ENCODE measurements at places on chromosomes 16 and 17.

DNA sequence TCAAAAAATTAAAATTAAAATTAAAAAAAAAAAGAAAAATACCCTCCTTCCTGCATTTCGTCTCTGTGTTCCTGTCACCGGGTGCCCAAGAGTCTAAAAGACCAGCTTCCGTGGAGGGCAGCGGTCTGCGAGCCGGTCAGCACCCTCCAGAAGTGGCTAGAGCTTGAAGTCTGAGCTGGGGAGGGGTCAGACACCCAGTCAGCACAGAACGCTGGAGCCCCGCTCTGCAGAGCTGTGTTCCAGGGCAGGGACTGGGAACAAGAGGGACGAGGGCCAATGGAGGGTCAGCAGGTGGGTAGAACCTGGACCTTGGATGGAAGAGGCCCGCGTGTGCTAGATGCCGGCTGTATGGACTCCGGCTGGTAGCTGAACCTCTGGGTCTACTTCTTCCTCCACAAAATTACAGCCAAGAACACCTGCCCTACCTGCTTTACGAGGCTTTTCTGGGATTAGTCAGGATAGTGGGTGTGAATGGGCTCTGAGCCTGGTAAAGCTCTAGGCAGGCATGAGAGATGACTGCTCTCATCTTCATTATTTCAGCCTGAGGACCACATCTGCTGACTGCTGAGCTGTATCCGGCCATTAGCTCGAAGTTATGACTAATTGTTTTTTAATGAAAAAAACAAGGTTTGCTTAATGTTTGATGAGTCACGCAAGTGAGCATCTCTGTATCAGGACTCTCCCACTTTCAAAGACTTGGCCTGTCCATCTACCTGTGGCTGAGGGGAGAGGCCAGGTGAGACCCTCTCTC is 5.9 kb downstream of the TRPV1 start:
- DNase-seq, result no peak

DNA sequence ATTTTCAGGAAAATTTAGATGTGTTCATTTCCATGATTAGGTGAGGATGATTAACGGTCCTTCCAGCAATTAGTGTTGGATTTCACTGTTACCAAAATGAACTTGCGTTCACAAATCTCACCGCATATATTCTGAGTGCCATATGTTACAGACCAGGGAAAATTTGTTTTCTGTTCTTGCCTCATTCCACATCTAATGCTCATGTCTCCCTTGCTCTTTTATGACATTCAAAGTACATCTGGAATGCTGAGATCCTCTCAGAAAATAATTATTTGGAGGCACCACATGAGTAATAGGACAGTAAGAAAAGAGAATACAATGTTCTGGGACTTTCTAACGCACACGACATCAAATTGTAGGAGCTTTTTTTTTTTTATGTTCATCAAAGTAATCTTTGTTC is 406.5 kb downstream of the SHISA9 start:
- no peak for DNase-seq

DNA sequence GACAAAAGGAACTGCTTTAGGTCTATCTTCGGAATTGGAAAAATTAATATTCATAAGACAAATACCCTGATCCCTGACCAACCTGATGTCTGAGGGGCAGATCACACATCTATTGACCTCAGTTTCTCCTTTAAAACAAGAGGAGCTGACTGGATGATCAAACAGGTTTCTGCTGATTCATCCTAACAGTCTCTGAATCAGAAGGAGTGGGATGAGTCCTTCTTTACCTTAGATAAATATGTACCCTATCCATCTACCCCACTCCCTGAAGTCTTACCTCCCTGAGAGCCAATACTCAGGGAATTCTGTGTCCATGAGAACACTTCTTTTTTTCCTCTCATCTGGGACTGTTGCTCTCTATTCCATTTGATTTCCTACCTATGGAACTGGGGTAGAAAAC is 80.3 kb upstream of the CRHR1 start:
- DNase-seq, result no peak

DNA sequence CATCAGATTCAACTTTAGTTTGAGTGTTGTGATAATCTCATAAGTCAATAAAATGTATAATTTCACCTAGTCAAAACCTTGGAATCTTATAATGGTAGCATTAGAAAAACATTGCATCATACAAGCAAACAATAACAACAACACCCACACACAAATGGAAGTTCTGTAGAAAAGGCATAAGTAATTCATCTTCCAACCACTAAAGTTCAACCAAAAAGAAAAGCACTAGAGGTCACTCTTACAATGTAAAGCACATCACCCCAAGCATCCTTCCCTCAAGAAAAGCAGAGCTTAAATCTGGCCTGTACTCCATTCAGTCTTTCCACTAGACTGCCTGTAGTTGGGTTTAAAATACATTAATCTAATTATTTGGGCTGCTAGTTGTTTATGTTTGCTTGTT is 1.8 kb downstream of the CNTNAP4 start:
- DNase-seq, result no peak

GRCh38 chr17:49830605-49831004 is 17.3 kb downstream of the TAC4 start:
- DNase-seq, result no peak

DNA sequence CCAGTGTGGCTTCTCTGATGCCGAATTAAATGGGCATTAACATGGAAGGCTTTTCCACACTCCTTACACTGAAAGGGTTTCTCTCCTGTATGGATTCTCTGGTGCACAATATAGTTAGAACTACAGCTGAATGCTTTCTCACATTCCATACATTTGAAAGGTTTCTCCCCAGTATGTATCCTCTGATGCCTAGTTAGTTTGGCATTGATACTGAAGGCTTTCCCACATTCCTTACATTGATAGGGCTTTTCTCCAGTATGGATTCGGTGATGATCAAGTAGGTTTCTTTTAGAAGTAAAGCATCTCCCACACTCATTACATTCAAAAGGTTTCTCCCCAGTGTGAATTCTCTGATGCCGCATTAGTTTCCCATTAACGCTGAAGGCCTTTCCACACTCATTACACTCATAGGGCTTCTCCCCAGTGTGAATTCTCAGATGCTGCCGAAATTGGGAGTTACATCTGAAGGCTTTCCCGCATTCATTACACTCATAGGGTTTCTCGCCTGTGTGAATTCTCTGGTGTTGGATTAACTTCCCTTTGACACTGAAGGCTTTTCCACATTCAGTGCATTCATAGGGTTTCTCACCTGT is 6.5 kb upstream of the TLE7 start:
- DNase-seq, result no peak

DNA sequence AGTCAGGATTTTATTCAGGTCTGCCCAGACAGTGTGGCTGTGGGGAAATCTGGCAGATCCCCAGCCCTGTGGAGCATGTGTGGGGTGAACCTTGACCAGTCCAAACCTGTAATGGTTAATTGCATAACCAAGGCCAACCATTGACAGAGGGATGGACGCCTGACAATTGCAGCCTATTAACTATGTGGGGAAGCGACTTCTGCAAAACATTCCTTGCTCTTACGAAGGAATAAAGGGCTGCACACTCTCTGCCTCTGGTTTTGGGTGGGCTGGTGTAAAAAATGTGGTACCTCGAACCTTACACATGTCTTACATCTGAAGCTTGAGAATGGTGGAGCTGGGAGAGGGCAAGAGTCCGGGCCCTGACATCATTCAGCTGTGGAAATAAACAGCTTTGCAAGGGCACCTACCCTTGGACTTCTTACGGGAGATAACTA is 35.8 kb downstream of the MAF start:
- DNase-seq, result no peak

- DNase-seq, result no peak
These were observed 20.1 kb upstream of the SLC46A1 start for GRCh38 chr17:28426081-28426519.

GRCh38 chr17:30116345-30116660 is 313 bp upstream of the NSRP1 start:
- no peak for DNase-seq

GRCh38 chr16:67967183-67967957 is 1.1 kb downstream of the SLC12A4 start:
- DNase-seq, result no peak

DNA sequence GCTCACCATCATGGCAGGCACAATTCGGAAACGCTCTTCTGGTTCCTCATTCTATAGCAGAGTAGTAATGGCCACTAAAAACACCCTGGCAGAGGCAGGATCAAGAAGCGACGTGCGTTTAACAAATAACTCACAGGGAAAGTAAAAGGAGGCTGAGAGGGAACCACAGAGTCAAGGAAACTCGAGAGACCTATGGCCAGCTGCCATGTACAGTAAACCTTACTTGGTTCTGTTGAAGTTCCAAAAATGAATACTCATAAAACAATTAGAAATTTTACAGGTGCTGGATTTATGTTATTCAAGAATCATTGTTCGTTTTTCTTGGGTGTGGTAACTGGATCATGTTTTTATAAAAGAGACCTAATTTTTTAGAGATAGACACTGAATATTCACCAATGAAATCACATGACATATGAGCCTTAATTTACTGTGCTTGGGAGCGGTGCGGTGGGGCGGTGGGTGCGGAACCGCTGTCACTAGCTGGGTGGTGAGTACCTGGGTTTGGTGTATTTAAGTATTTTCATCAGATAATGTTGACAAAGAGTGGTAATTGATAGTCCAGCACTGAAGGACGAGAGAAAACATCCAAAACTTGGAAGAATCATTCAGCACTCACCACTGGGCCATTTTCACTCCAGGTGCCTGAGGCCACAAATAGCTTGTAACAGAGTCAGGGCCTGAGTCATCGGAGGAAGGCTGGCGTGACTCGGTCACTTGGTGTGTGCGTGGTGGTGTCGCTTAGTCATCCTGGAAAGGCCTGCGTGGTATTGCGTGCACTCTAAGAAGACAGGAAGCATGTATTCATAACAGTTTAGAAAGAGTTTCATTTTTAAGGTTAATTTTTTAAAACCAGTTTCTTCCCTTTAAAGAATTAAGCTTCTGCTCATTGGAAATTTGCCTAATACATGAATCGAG is 135.4 kb upstream of the CHMP6 start:
- DNase-seq, result peak; percentile 2

All from GF-D8 (cell line).